ENCODE measurements at places on chromosomes 6 and 20. TPM values are rescaled to one million over a fixed set of nuclear protein-coding genes. Genes with fewer than 3 reads are reported as not detected.

DNA sequence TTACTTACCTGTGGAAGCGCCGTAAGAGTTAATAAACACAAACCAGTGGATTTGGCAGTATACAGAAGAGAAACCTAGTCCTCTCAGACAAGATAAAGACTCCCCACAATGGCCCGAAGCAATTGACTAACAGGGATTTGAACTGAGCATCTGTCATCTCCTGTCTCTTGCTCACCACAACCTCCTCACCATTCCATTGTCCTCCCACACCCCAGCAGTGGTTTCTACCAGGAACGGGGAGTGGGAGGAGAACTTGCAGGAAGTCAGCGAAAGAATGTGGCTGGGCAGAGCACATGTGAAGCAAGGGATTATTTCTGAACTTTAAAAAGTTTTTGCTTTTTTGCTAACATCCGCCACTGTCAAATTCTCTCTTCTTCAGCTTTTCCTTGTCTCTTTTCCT lies 24.6 kb upstream of the TAAR1 start:
- no peak overlapping the region for H3K4me3 ChIP-seq
- no peak for DNase-seq
- H3K4me1 ChIP-seq: no peaks in the 10 kb centered on the region
- H3K36me3 ChIP-seq: no peaks in the 10 kb centered on the region
- H3K27ac ChIP-seq: no peak overlapping the region

PLG gene
- not detected for total RNA-seq

TCP11 gene
- not detected for total RNA-seq

SLC29A1 gene
- total RNA-seq: 50.0 TPM

DNA sequence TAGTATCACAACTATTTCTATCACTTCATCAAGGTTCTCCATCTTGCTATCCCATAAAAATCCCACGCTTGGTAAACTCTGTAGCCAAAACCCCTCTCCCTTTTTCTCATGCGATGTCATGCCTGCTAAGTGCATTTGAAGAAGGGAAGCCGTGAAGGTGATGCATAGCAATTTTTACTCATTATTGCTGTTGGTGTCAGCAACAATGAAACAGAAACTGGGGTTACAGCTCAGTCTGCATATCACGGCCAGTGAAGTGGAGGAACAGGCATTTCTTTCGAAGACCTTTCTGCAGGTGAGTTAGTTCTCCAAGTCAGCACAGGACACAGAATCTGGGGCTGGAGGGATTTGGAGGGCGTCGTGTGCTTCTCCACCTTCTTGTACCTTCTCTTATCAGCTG lies 5.8 kb downstream of the UNC93A start:
- no peak overlapping the region for H3K4me3 ChIP-seq
- H3K27ac ChIP-seq: no peak overlapping the region
- H3K4me1 ChIP-seq: no peaks in the 10 kb centered on the region

GRCh38 chr6:156890627-156891314 lies 113.6 kb downstream of the ARID1B start:
- no peaks in the 10 kb centered on the region for H3K36me3 ChIP-seq
- H3K27me3 ChIP-seq: no peaks in the 10 kb centered on the region
- no peak for DNase-seq
- H3K4me1 ChIP-seq: peaks cover 36% of the 10 kb centered on the region

SPATA25 gene
- 0.50 TPM for total RNA-seq

DNA sequence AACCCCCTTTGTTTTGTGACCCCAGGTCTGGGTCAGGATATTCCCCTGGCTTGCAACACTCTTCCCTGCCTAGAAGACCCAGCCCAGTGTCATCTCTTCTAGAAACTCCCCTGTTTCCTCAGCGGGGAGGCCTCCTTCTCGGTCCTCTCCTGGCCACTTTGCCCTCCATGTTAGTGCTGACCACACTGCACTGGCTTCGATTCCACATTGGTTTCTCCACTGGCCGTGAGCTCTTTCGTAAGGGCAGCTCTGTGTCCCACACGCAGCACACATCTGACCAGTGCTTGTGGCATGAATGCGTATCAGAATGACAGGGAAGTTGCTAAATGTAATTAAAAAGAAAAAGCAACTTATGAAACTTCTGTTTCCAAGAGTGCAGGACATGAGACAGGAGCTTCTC lies 49.4 kb upstream of the FNDC1 start:
- H3K27ac ChIP-seq: no peak overlapping the region
- DNase-seq: no peak
- no peaks in the 10 kb centered on the region for H3K4me1 ChIP-seq
- no peaks in the 10 kb centered on the region for H3K27me3 ChIP-seq
- no peak overlapping the region for H3K4me3 ChIP-seq

GRCh38 chr6:17101422-17102257 lies at the start of gene STMND1:
Gene STMND1, plus strand, starts transcription at chr6:17102050. Its CDS starts 208 bp downstream, at chr6:17102258.
- peak within 1 kb of the TSS; percentile 30 for H3K4me3 ChIP-seq
- peak; percentile 14 for DNase-seq
- H3K27me3 ChIP-seq: peaks cover 49% of the 10 kb centered on the region
- H3K4me1 ChIP-seq: peaks cover 5% of the 10 kb centered on the region

- H3K27me3 ChIP-seq: no peaks in the 10 kb centered on the region
- no peaks in the 10 kb centered on the region for H3K36me3 ChIP-seq
- H3K27ac ChIP-seq: no peak overlapping the region
- DNase-seq: no peak
Observed at GRCh38 chr6:8279041-8279805, 156.1 kb downstream of the SLC35B3 start.

TINAG gene
- not detected for total RNA-seq

IER3 gene
- 167 TPM for total RNA-seq

ROMO1 gene
- 141 TPM for total RNA-seq

All from activated CD4-positive, alpha-beta memory T cell treated with anti-CD3 and anti-CD28 coated beads for 36 hours (primary cell).